ENCODE measurements at places on chromosomes 13 and 19.

- no peak for DNase-seq
Observed at GRCh38 chr13:111115965-111116521, 933 bp downstream of the ARHGEF7 start.

DNA sequence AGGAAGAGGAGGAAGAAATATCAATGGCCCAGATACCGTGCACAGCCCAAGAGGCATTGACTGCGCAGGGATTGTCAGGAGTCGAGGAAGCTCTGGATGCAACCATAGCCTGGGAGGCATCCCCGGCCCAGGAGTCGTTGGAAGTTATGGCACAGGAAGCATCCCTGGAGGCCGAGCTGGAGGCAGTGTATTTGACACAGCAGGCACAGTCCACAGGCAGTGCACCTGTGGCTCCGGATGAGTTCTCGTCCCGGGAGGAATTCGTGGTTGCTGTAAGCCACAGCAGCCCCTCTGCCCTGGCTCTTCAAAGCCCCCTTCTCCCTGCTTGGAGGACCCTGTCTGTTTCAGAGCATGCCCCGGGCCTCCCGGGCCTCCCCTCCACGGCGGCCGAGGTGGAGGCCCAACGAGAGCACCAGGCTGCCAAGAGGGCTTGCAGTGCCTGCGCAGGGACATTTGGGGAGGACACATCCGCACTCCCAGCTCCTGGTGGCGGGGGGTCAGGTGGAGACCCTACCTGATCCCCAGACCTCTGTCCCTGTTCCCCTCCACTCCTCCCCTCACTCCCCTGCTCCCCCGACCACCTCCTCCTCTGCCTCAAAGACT lies 36.0 kb downstream of the KEAP1 start:
- no peak for DNase-seq

GRCh38 chr19:13031917-13032623 lies 36.8 kb downstream of the NFIX start:
- no peak for DNase-seq

GRCh38 chr13:78786459-78786858 lies 127.5 kb upstream of the OBI1 start:
- no peak for DNase-seq

DNA sequence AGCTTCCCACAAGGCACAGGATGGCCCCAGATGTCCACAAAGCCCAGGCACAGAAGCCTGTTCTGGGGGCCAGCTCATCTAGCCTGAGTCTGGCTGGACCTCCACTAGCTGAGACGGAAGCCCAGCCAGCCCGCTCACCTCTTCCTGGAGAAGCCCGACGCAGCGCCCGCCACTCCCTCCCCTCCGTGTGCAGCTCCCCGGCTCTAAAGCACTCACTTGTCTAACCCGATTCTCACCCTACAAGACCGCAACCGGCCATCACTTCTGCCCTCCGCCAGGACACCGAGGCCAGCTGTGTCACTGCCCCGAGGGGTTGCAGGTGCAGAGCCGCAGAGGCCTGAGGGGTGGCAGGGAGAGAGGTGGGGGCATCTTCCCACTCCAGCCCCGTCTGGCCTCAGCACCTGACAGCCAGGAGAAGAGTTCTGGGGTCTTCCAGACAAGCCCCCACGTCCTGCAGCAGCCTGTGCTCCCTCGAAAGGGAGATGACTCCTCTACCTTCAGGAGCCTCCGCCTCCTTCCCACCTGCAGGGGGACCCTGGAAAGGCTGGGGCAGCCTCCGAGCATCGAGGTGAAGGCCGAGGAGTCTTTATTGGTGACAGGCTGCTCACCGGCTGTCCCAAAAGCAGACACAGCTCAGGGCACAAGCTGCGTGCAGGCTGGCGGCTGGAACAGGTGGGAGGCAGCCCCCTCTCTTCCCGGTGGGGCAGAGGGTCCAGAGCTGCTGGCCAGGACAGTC lies 5.9 kb upstream of the DIRAS1 start:
- no peak for DNase-seq

- DNase-seq: peak; percentile 39
Observed at GRCh38 chr13:113122550-113123225, at the start of gene F10. F10 (plus strand) TSS chr13:113122799; CDS start chr13:113122856, 57 bp downstream.

All from activated CD8-positive, alpha-beta memory T cell treated with anti-CD3 and anti-CD28 coated beads, Interleukin-2, amount 50 U/mL, for 48 hours (primary cell).